ENCODE measurements at places on chromosomes 7 and 10.

DNA sequence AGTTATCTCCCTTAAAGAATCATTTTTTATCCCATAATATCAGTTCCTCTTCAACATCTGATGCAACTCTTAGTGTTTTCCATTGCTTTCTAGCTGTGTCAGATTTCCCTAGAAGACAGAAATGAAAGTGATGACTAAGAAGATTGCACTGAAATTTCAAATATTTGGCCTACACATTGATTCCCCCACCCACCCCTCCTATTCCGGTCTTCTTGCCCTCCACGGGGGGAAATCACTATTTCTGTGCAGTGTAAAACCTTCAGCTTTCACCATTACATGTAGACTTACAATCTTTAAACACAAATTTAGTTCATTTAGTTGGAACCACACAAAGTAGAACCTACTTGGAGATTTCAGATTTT is 63.7 kb upstream of the IL6 start:
- no peak for DNase-seq
- peaks cover 28% of the 10 kb centered on the region for H3K4me1 ChIP-seq
- peaks cover 1% of the 10 kb centered on the region for H3K36me3 ChIP-seq
- no peak overlapping the region for H3K4me3 ChIP-seq
- H3K27ac ChIP-seq, result no peak overlapping the region
- H3K27me3 ChIP-seq, result peaks cover 62% of the 10 kb centered on the region

DNA sequence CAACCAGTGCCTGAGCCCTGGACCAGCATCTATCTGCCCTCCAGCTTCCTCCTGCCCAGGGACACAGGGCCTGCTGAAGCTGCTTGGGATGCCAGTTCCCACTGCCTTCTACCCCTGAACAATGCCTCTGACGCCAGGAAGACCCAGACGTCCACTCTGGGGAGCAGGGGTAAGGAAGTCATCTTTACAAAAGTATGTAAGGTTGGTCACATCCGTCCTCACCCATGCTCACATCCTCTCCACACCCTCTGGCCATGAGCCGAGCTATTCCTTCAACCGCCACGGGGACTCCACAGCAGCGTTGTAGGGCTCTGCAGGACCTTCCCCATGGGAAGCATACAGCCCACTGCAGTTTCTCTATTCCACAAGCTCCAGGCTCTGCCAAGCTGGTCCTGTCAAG is 58.5 kb downstream of the CLRN3 start:
- no peak overlapping the region for H3K4me3 ChIP-seq
- H3K27me3 ChIP-seq, result peaks cover 2% of the 10 kb centered on the region
- no peak for DNase-seq
- no peak overlapping the region for H3K27ac ChIP-seq
- no peaks in the 10 kb centered on the region for H3K4me1 ChIP-seq

GRCh38 chr10:62116896-62117295 is 151.7 kb downstream of the RTKN2 start:
- DNase-seq, result no peak
- H3K27me3 ChIP-seq, result no peaks in the 10 kb centered on the region
- no peak overlapping the region for H3K27ac ChIP-seq
- no peak overlapping the region for H3K4me3 ChIP-seq
- peaks cover 37% of the 10 kb centered on the region for H3K36me3 ChIP-seq
- peaks cover 36% of the 10 kb centered on the region for H3K4me1 ChIP-seq

DNA sequence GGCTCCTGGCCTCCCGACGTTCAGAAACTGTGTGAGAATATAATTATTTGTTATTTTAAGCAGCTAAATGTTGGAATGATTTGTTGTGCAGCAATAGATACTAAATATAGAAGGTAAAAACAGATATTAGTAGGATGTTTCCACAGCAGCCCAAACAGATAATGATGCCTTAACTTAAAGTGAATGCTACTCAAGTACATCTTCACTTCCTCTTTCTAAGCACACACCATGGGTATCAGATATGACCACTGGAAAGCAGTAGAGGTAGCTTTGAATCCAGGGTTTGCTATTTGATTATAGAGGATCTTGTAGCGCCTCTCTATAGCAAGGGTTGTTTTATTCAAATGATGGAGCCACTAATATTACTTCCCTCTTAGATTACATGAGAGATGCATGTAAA is 38.2 kb upstream of the BET1 start:
- no peaks in the 10 kb centered on the region for H3K36me3 ChIP-seq
- DNase-seq, result no peak
- H3K4me3 ChIP-seq, result no peak overlapping the region
- H3K4me1 ChIP-seq, result no peaks in the 10 kb centered on the region
- no peak overlapping the region for H3K27ac ChIP-seq

- no peak for DNase-seq
- H3K36me3 ChIP-seq, result no peaks in the 10 kb centered on the region
- no peak overlapping the region for H3K4me3 ChIP-seq
Measured at GRCh38 chr10:106254071-106254470, 910.4 kb downstream of the SORCS1 start.
